ENCODE measurements at places on chromosomes 4 and X.

GRCh38 chr4:159767406-159767805 is 664.5 kb downstream of the RAPGEF2 start:
- DNase-seq, result no peak

DNA sequence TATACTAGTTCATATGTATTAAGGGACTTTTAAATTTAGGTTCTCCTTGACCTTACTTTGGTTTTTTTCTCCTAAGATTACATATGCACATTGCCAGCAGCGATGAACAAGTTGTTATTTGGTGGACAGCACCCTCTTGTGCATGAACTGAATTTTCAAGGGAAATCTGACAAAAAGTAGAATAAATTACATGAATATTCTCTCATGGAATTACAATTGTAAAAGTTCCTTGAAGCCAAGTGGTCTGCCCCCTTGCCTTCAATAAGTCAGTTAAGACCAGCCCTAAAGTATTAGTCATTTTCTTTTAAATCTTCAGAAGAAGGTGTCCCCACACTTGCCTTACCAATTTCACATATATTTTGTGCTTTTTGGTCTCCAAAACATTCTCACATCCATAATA is 30.7 kb upstream of the SMARCA5 start:
- DNase-seq, result peak; percentile 27

GRCh38 chr4:141810712-141811375 is 174.5 kb downstream of the IL15 start:
- DNase-seq, result no peak

GRCh38 chr4:39410415-39410814 is 3.7 kb downstream of the KLB start:
- DNase-seq, result no peak

DNA sequence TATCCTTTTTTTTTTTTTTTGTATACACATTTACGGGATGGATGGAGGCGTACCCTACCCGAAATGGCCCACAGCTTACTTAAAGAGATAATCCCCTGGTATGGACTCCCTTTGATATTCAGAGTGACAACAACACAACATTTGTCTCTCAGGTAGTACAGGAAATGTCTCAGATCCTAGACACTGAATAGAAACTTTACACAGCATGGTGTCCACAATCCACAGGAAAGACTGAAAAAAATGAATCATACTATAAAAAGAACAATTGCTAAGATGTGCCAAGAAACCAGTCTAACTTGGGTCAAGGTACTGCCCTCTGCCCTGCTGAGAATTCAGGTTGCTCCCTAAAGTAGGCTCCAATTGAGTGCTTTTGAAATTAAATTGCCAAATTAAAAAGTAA is 100.8 kb upstream of the LANCL3 start:
- DNase-seq, result no peak

DNA sequence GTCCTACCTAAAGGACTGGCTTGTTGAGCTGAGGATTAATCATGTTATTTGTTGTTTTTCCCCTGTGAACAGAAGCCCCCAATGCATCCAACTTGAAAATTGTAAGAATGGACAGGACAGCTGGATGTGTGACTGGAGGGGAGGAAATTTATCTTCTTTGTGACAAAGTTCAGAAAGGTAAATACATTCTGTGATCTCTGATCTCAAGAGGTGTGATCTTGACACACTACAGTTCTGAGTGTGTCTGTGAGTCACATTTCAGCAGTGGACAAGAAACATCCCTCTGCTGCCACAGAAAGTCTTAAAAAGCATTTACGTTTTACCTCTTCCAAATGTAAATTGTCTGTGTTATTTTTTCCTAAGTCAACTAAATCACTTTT is 79.3 kb downstream of the NFKB1 start:
- DNase-seq, result no peak

GRCh38 chr4:17526695-17527477 is 11.9 kb downstream of the CLRN2 start:
- no peak for DNase-seq

GRCh38 chr4:15706646-15707362 is 3.9 kb downstream of the BST1 start:
- DNase-seq, result no peak

DNA sequence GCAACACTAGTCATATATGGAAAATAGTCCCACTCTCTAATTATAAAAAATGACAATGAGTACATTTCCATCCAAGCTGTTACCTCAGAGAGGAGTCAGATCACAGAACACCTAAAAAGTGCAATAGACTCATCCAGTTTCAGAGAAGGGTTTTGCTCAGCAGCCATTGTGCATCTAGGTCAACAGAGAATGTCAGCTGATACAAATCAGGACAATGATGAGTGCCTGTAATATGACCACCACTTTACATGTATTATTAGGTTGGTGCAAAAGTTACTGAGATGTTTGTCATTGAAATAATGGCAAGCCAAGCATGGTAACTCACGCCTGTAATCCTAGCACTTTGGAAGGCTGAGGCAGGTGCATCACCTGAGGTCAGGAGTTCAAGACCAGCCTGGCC is 164.1 kb upstream of the TTC29 start:
- DNase-seq, result no peak

- no peak for DNase-seq
Measured at GRCh38 chrX:17814557-17814956, 46.5 kb downstream of the RAI2 start.

DNA sequence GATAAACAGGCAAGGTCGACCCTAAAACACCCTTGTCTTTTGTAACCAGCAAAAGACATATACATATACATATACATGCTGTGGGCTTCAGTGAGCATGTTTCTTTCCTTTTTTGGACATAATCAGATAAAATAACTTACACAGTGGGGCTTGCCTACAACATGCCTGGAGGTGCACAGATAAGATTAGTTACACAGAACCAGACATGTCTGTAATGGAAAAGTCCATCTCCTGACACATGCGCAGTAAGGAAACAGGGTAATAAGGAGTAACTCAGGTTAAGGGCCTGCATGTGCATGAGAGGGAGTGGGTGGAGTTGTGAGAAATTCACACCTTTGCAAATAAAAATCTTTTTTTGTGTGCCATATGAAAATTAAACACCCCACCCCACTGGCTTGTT is 3.4 kb downstream of the UGT2A1 start:
- DNase-seq, result no peak

DNA sequence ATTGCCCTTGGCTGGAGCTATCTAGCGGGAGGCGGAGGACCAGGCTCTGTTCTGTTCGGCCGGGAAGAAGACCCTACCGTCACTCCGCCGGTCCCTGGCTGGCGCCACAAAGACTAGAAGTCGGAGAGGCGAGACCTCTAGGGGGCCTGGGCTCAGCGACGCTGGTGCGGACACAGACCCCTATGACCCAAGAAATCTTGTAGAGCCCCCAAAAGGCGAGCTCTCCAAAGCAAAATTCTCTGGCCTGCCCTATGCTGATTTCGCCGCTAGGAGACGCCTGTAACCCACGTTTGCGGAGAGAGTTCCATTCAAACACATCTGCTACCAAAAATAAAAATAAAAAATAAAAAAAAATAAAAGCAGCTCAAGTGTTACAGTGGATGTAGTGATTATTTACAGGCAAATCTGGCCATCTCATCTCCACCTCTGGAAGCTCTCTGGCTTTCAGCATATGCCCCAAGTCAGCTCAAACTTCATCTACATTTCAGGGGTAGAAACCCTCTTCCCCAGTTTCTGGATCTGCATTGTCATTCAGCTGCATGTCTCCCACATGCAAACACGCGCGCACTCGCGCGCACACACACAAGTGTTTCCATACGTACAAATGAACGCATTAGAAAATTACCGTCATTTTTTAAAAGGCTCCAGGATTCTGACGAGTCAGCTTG is 2.4 kb upstream of the PCDH10 start:
- DNase-seq, result peak; percentile 25

- DNase-seq, result peak; percentile 63
Measured at GRCh38 chrX:120769576-120770341, 105.9 kb downstream of the CT47B1 start.

GRCh38 chrX:127030016-127030748 is 210.7 kb downstream of the PRR32 start:
- DNase-seq, result no peak

DNA sequence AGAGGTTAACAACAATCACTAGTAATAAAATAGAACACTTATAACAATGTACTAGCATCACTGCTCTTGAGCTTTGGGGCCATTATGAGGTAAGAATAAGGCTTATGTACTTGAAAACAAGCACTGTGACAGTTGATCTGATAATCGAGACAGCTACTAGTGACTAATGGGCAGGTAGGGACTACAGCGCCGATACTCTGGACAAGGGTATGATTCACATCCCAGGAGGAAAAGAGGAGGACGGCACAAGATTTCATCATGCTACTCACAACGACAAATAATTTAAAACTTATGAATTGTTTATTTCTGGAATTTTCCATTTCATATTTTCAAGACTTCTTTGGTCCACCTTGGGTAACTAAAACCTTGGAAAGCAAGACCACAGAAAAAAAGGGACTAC is 62.3 kb downstream of the FAM184B start:
- peak; percentile 34 for DNase-seq

DNA sequence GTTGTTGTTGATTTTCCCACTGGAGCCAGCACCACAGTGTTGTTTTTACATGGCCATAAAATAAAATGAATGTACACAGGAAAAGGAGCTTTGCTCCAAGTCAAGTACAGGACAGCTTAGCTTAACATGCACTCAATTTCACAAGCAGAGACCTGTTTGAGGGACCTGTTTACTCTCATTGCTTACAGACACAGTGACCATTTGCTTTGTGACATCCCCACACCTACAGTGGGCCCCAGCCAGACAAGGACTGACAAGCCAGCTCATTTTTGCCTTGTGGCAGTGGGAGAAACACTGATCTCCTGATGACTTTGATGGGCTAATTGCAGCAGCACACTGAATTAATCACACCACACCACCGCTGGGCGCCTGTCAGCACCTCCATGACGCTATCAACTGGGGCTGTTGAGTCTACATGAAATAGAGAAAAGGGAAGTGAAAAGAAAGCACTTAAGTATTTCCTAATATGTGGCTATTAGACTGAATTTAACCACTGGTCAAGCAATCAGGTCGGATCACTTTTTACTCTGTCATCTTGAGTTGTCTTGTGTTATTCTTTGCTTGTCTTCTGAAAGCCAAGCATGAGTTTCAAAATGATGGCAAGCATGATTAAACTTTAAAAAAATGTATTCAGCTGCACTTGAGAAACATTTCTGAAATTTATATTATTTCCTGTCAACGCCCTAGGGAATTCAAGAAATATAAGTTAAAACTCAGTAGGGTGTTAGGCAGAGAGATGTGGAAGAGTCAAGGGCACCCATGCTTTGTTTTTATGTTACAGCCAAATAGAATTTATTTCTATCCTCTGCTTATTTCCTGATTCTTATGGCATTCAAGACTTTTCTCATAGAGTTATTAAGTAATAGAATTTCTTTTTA is 557.7 kb downstream of the RAB28 start:
- peak; percentile 9 for DNase-seq

- no peak for DNase-seq
Measured at GRCh38 chrX:129718676-129719075, 20.1 kb upstream of the XPNPEP2 start.

- peak; percentile 70 for DNase-seq
Measured at GRCh38 chrX:14032406-14032805, 2.7 kb upstream of the GEMIN8 start.

GRCh38 chrX:115624916-115625315 is 63.9 kb downstream of the PLS3 start:
- no peak for DNase-seq

DNA sequence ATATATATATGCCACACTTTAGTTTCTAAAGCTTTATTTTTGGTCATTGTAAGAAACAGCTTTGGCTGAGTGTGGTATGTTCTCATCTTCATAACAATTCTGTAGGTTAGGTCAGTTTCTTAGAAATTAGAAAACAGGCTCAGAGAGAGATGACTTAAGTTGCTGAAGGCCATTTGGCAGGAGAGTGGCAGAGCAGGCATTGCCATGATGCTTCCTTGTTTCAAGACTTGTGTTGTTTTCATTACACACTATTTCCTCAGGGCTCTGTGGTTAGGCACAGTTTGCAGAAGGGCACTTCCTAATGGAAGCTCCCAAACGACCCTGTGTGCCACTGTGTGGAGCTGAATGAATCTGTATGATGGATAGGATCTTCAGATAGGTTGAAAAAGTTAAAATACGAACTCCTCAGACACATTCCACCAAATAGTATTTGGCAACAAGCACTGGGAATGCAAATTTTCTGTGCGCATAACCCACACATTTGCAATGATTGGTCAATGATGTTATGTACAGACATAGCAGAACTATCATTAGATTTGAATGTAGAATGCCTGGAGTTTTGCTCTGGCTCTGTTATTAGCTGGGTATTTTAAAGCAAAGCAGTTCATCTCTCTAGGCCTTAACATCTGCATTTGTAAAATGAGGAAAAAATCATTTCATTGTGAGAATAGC is 274.3 kb upstream of the HS3ST1 start:
- DNase-seq, result no peak

GRCh38 chr4:164701665-164702064 is 52.3 kb upstream of the SMIM31 start:
- no peak for DNase-seq

GRCh38 chr4:5370286-5370685 is 319.0 kb downstream of the STK32B start:
- no peak for DNase-seq
